ENCODE measurements at places on chromosomes 6 and 20. TPM values are rescaled to one million over a fixed set of nuclear protein-coding genes. Genes with fewer than 3 reads are reported as not detected.

SAYSD1 gene
- 11.9 TPM for total RNA-seq

KATNA1 gene
- total RNA-seq, result 23.7 TPM

SERINC3 gene
- 45.7 TPM for total RNA-seq

GSTA3 gene
- 0.39 TPM for total RNA-seq

LPA gene
- not detected for total RNA-seq

NMBR gene
- total RNA-seq, result not detected

SOX18 gene
- total RNA-seq, result 3.7 TPM

TBPL1 gene
- total RNA-seq, result 22.0 TPM

AKAP7 gene
- total RNA-seq, result 19.9 TPM

HNF4A gene
- total RNA-seq, result 0.10 TPM

TMEM170B gene
- total RNA-seq, result 5.8 TPM

PIGT gene
- total RNA-seq, result 20.9 TPM

ZNF831 gene
- total RNA-seq, result 0.20 TPM

PDE7B gene
- 5.1 TPM for total RNA-seq

LST1 gene
- total RNA-seq, result 7.6 TPM

PHACTR2 gene
- 62.5 TPM for total RNA-seq
